ENCODE measurements at places on chromosomes 5 and 9.

DNA sequence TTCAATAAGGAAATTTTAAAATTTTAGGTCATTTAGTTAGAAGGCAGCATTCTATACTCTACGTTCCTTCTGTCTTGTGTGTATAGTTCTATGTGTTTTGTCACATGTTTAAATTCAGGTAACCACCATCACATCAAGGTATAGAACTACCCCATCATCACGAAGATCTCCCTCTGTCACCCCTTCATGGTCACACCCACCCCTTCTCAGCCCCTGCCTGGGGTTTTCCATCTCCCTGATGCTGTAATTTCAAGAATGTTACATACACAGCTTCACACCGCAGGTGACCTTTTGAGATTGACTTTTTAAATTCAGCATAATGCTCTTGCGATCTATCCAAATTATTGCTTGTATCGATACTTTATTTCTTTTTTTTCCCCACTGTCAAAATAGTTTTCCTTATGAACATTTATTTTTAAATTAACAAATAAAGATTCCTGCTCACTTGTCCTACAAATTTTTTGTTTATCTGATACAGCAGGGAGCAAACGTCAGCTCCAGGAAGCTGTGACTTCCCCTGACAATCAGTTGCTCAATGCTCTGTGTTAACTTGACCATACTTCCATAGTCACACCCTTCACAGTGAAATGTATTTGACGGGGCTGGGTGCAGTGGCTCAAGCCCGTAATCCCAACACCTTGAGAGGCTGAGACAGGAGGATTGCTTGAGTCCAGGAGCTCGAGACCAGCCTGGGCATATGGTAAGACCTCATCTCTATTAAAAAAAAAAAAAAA is 10.2 kb downstream of the BTNL8 start:
- DNase-seq = peak; percentile 7

DNA sequence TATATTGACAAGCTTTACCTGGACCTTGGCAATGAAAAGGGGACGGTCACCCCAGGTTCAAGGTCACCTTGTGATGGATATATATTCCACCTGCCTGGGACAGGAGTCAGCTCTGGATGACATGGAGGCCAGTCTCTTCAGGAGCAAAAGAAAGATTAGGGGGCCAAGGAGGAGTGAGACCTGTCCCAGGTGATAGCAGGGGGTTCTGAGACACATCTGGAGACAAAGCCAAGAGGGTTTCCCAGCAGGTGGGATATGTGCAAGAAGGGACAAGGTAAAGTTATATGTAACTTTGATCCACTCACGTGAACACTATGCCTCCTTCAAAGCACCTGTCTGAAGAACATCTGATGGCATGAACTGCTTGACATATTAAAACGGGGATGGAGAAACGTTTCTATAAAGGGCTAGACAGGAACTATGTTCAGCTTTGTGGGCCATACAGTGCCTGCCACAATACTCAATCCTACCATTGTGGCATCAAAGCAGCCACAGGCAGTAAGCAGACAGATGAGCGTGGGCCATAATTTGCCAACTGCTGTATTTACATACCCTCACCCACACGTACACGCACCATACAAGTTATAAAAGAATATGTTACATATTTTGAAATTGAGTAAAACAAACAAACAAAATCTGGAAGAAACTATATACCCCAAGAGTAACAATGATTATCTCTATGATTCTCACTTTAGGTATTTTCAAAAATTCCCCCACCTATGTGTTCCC is 62.9 kb upstream of the ZNF622 start:
- DNase-seq = no peak

GRCh38 chr9:85716031-85716877 is 25.5 kb downstream of the AGTPBP1 start:
- no peak for DNase-seq

DNA sequence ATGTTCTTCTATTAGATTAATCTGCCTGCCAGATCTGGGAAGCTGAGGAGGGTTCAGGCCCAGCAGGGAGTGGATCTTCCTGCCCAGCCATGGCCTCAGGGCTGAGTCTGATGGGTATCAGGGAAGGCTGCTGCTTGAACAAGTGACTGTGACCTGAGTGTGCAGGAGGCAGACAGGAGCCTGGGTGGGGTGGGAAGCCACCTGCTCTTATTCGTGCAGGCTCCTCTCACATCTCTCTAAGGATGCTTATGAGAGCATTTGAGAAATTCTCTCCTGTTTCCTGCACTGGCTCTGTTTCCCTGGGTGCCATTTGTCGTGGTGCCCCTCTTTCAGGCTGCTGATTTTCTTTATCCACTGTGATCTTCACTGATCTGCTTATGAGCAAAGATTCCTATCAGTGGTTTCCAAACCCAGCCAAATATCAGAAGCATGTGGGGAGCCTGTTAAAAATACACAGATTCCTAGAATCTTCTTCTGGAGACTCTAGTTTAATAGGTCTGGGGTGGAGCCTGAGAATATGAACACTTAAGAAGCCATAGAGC is 2.1 kb downstream of the RGS3 start:
- no peak for DNase-seq

DNA sequence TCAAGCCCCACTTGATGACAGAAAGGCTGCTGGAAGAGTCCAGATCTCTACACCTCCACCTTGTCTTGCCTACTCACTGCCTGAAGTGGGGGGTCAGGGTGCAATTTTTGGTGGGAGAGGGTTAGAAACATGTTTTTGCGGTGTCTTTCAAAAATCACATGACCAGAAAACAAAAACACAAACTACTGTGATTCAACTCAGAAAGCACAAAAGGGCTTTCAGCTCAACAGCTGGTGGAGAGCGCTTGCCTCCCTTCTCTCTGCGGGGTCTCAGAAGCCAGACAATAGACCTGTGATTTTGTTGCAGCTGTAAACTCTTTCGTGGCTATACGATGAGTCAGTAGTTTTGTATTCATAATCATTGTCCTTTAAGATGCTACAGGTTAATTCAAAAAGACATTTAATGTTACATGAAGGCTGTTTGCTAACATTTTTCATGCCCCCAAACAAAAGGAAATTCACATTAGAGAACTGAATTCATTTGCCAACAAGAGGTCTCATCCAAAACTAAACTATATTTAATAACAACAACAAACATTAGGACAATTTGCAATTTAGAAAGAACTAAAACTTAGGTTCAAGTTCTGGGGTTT is 172.6 kb upstream of the RAI14 start:
- DNase-seq = no peak

DNA sequence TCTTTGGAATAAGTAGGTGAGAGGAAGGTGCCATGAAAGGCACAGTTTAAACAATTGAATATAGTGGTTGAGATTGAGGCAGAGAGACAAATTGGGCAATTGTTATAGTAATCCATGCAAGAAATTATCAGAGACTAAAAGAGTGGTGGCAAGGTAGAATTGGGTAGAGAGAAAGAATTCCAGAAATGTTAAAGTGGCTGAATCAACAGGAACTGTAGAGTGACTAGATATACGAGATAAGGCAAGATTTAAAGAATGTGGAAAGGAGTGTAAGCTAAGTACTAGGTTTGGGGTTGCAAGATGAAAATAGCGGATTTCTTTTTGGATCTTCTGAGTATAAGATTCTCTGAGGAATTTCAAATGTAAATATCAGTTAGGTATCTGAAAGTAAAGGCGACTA is 285.2 kb downstream of the DMRTA1 start:
- no peak for DNase-seq

- no peak for DNase-seq
Observed at GRCh38 chr5:30401479-30402058, 791.9 kb upstream of the CDH6 start.

DNA sequence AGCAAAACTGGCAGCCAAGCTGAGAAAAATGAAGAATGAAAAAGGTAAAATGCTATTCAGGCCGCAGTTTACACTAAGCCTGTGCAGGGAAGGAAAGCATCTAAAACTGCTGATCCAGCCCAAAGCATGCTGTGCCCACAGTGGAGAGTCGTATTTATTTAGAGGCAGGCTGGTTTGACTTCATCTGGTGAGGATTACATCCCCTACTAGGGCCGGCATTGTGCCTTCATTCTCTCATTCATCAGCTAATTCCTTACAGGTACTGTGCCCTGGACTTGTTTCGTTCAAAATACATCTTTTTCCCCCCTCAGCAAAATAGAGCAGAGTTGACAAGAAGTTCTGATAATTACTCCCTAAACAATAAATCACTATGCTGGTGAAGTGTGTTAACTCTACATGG is 137.5 kb upstream of the DAP start:
- DNase-seq = no peak

DNA sequence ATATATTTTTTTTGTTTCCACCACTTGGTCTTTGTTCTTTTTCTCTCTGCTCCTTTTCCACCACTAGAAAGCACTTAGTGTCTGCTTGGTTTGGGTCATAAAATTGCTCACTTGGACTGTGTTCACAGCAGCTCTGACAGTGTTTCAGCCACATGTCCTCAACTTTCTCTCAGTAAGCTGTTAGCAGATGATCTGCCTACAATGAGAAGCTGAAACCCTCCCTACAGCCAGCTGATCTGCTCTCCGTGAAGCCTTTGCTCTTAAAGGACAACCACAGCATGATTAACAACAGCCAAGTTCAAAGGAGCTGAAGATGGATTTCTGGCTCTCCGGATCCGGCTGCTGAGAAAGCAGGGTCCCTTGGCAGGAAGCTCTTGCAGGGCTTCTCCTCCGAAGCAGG is 31.6 kb downstream of the PRLR start:
- no peak for DNase-seq

DNA sequence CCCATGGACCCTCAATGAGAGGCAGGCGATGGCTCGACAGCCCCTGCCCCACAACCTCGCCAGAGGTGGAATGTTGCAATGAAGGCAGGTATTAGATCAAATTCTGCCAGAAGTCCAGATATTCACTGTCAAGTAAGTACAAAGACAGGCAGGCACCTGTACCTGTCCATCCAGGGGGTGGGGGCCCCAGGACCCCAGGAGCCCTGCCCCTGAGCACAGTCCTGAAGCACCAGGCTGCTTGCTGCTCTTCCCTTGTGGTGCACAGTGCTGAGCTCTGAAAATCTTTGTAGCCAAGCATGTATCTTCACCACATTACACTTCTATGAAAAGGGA is 26.2 kb upstream of the HMCN2 start:
- DNase-seq = no peak

DNA sequence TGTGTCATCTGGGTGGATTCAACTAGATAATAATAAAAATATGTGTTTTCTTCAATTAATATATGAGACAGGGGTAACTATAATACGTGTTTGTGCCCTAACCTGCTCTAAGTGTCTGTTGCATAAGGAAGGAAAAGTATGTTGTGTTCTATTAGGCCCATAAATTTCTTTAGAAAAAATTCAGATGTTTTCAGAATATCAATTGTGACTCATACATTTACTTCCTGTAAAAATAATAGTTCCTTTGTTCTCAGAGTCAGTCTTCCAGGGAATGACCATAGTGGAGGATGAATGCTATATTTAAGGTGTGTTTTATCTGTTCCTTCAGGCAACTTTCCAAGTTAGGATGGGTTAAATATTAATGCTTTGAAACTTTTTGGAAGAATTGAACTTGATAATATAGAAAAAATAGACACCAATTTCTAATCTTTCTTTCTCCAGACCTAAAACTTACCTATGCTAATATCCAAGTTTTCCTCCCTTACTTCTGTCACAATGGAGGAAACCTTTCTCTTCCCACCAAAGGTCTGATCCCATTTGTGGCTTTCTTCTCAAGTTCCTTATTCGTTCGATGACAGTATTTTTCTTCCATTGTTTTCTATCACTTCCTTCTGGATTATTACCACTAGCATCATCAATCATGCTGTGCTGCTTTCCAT is 49.9 kb downstream of the ISL1 start:
- DNase-seq = no peak

- no peak for DNase-seq
Observed at GRCh38 chr9:87725900-87726709, at the start of gene CTSL. Gene CTSL, plus strand, starts transcription at chr9:87726119. Its CDS starts 1,485 bp downstream, at chr9:87727604.

- no peak for DNase-seq
Observed at GRCh38 chr5:43268188-43268820, 44.9 kb downstream of the HMGCS1 start.

- DNase-seq = no peak
Observed at GRCh38 chr9:127446713-127447415, 4.3 kb downstream of the RPL12 start.

GRCh38 chr9:26565118-26565517 is 327.5 kb downstream of the CAAP1 start:
- DNase-seq = no peak

GRCh38 chr5:53191548-53192165 is 82.1 kb upstream of the MOCS2 start:
- DNase-seq = no peak

- DNase-seq = no peak
Observed at GRCh38 chr5:144009116-144009515, 161.3 kb downstream of the YIPF5 start.

GRCh38 chr9:75464726-75465125 is 376.4 kb downstream of the OSTF1 start:
- no peak for DNase-seq

DNA sequence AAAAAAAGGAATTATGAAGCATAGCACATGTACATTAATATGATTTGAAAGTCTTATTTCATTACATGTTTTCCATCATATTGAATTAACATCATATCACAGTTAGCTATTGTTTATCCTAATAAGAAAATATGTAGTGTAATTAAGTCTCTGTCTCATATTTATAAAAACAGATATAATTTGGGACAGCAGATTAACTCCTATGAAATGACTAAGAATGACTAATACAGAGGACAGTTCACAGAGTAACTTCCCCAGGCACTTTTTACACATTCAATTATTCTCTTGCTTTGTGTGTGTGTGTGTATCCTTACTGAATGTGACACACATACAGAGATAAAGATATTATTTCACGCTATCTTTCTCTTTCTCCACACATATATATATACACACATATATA is 2400.9 kb upstream of the C9orf72 start:
- no peak for DNase-seq

DNA sequence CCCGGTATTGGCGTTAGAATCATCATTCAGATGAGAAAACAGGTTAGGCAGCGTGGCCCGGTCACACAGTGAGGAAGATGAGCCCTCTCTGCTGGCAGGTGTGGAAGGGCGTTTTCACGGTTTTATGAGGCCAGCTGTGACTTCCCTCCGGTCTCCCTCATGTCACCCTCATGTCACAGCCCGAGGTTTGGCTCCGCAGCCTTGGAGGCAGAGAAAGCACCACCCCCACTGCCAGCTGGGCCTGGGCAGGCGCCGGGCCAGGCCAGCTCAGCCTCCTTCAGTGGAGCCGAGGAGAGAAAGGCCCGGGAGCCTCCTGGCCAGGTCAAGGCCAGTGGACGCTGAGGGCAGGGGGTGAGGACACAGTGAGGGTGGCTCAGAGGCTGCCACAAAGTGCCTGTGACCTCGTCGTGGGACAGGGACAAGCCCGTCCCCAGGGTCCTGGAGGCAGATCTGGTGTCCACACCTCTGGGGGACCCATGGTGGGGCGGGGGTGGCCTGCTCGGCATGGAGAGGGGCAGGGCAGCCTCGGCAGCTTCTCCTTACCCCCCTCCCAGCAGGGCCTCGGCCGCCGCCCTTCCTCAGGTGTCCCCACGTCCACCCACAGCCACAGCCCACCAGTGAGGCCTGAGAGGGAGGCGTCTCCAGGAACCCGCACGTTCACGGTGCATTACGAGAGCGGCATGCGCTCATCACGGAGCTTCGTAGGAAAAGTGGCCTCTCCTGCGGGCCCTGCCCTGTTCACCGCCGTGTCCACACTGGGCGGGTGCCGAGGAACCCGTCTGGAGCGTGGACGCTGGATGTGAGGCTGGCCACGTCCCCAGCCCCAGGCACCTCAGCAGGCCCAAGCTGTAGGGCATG is 32.2 kb downstream of the EXD3 start:
- no peak for DNase-seq

GRCh38 chr9:137694962-137695875 is 76.4 kb downstream of the EHMT1 start:
- no peak for DNase-seq

- no peak for DNase-seq
Observed at GRCh38 chr9:125089331-125089730, 54.0 kb downstream of the SCAI start.

- no peak for DNase-seq
Observed at GRCh38 chr5:134594797-134595457, 37.7 kb downstream of the SAR1B start.
